Neural progenitor cell (in vitro differentiated cells): ENCODE measurements at places on chromosomes 5 and 9.

- H3K36me3 ChIP-seq, result no peaks in the 10 kb centered on the region
- no peak overlapping the region for H3K27ac ChIP-seq
- H3K4me1 ChIP-seq, result no peaks in the 10 kb centered on the region
- no peak overlapping the region for H3K4me3 ChIP-seq
- no peaks in the 10 kb centered on the region for H3K27me3 ChIP-seq
- DNase-seq, result no peak
Observed at GRCh38 chr5:168377525-168377924, 86.1 kb downstream of the WWC1 start.

- H3K4me1 ChIP-seq, result no peaks in the 10 kb centered on the region
- H3K36me3 ChIP-seq, result no peaks in the 10 kb centered on the region
- no peak for DNase-seq
- H3K27me3 ChIP-seq, result no peaks in the 10 kb centered on the region
- H3K4me3 ChIP-seq, result no peak overlapping the region
Observed at GRCh38 chr5:40654377-40654991, 25.2 kb upstream of the PTGER4 start.

DNA sequence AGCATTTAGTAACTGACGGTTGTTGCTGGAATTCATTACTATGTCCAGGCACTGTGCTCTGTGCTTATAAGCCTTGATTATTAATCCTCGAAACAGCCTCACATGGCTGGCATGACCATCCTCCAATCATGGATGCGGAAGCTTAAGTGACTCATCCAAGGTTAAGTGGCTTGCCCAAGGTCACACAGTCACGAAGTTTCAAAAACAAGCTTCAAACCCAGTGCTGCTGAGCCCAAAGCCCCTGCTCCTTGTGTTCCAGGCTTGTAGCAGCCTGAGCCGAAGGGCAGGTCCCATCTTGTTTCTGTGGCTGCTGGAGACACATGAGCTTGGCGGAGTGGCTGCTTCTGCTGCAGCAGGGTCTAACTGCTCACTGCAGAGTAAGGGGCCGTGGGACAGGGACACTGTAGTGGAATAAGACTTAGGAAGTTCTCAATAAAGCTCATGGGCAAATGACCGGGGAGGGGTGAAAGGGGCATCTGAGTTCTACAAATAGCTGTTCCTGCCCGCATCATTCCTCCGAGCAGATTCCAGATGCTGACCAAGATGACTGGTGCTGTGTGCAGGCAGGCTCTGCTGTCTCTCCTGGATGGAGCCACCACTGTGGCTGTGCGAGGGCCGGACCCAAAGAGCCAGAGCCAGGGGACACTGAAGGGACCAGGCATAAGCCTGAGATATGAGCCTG is 32.4 kb downstream of the WHRN start:
- no peak overlapping the region for H3K4me3 ChIP-seq
- H3K36me3 ChIP-seq, result no peaks in the 10 kb centered on the region
- no peaks in the 10 kb centered on the region for H3K4me1 ChIP-seq
- no peaks in the 10 kb centered on the region for H3K27me3 ChIP-seq
- DNase-seq, result no peak

DNA sequence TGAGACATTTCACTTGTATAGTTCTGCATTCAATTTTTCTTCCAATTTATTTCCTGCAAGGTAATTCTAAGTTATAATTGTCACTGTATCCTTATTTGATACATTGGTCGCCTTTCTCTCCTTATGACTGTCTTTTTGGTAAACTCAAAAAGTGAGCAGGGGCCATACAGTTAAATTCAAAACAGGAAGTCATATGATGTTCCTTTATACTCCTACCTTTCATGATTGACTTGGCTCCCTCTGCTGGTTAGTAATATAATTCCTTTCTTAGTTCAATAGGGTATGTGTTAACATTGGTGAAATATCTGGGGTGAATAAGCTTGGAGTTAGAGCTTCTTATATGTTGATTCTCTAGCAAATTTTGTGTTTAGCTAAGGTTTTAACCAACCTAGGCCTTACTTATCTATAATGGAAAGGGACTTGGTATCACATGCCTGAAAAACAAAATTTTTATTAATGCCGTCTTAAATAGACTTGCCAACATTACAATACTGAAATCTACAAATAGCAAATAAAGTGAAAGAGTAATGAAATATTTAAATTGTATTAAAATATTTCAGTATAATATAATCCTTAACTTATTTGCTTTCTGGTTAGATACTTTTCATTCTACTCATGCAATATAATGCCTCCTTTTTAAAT is 6.0 kb upstream of the NIPBL start:
- H3K4me1 ChIP-seq, result peaks cover 20% of the 10 kb centered on the region
- H3K36me3 ChIP-seq, result no peaks in the 10 kb centered on the region
- peak overlapping the region; percentile 46 for H3K27ac ChIP-seq
- peak; percentile 73 for DNase-seq
- H3K27me3 ChIP-seq, result no peaks in the 10 kb centered on the region
- H3K4me3 ChIP-seq, result no peak overlapping the region

DNA sequence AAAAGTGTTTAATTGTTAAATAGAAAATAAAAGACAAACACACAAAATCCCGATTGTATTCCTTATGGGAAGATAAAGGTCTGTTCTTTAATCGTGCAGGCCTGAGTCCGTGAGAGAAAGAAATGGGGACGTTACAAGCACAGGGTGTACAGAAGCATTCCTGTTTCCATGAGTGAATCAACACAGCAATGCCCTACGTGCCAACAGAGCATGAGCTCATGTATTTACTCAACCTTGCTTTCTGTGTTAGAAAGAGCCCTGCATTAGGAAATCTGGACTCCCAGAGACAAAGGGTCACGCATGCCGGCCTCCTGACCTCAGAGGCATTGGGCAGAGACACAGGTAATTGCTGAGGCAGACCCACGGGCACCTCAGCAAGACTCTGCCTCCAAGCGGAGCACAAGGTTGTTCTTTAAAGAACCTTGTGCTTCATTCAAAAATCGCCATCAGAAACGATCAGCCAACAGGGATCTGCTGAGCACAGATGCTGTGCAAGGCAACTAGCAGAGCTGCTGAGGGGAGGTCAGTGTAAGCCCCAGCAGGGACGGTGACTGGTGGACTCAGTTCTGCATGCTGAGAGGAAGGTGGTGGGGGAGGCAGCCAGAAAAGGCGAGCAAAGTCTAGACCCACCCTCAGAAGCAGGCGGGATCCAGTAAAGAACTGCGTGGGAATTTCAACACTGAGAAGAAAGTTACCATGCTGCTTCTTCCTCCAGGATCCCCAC is 101.0 kb downstream of the TLE1 start:
- no peak for DNase-seq
- H3K27me3 ChIP-seq, result no peaks in the 10 kb centered on the region
- H3K4me3 ChIP-seq, result no peak overlapping the region

- no peak overlapping the region for H3K27ac ChIP-seq
- no peaks in the 10 kb centered on the region for H3K36me3 ChIP-seq
- no peak overlapping the region for H3K4me3 ChIP-seq
- DNase-seq, result no peak
Observed at GRCh38 chr9:126117631-126118030, 209.0 kb upstream of the MVB12B start.

GRCh38 chr5:91049800-91050199 is 333.3 kb downstream of the ARRDC3 start:
- no peak for DNase-seq
- no peak overlapping the region for H3K27ac ChIP-seq
- no peaks in the 10 kb centered on the region for H3K27me3 ChIP-seq
- no peaks in the 10 kb centered on the region for H3K36me3 ChIP-seq

DNA sequence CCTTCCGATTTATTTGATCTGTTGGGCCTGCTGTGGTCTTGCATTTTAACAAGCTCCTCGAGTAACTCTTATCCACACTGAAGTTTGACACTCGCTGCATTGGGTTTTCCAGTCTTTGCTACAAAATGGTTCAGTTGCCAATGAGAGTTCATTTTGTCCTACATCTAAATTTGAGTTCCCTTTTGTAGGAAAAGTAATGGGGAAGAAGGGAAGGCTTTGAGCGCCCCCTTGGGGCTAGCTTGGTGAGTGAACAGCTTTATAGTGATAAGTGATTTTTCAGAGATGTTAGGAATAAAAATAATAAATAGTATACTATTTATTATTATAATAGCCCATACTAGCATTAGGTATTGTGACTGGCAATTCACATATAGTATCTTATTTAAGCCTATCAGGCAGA is 89.9 kb upstream of the GNAQ start:
- no peaks in the 10 kb centered on the region for H3K27me3 ChIP-seq
- H3K4me1 ChIP-seq, result no peaks in the 10 kb centered on the region
- H3K36me3 ChIP-seq, result no peaks in the 10 kb centered on the region
- DNase-seq, result peak; percentile 72
- H3K4me3 ChIP-seq, result no peak overlapping the region

GRCh38 chr5:147479444-147479843 is 30.4 kb downstream of the DPYSL3 start:
- no peak overlapping the region for H3K4me3 ChIP-seq
- H3K27ac ChIP-seq, result peak overlapping the region; percentile 4

DNA sequence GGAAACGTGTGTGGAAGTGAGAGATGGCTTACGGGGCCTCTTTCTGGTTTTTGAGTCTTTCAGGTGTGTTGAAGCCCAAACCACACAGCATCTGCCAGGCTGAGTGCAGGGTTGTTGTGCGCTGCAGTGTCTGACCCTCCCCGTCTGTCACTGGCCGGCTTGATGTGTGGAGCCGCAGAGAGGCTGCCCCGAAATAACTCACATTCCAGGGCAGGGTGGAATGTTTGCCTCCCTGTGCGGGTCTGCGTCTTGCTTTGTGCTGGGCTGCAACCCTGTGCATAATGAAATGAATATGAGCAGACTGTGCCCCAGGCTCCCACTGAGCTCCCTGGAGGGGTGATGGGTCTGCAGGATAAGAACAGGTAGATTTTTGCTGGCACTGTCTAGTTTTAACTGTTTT is 9.9 kb upstream of the PLEKHG4B start:
- DNase-seq, result peak; percentile 93
- no peak overlapping the region for H3K4me3 ChIP-seq
- H3K4me1 ChIP-seq, result peaks cover 48% of the 10 kb centered on the region
- H3K27me3 ChIP-seq, result no peaks in the 10 kb centered on the region
- peak overlapping the region; percentile 67 for H3K27ac ChIP-seq

DNA sequence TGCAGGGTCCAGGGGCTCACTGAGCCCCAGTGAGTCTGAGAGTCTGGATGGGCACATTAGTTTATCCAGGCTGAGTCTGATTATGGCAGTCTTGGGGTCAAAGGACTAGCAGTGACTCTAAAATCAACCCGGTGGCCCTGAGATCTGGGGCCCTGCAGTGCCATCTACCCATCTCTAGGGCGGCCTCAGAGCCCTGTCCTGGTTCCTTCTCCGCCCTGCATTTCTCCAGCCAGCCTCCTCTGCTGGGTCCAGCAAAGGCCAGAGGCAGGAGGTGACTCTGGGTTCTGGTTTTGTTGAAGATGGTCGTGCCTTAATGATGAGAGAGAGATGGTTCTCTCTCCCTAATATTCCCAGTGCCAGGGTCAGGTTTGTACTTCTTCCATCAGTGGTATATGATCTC is 15.0 kb downstream of the DCANP1 start:
- H3K4me3 ChIP-seq, result no peak overlapping the region
- H3K4me1 ChIP-seq, result peaks cover 8% of the 10 kb centered on the region
- no peak overlapping the region for H3K27ac ChIP-seq
- no peaks in the 10 kb centered on the region for H3K36me3 ChIP-seq
- DNase-seq, result no peak
- no peaks in the 10 kb centered on the region for H3K27me3 ChIP-seq

DNA sequence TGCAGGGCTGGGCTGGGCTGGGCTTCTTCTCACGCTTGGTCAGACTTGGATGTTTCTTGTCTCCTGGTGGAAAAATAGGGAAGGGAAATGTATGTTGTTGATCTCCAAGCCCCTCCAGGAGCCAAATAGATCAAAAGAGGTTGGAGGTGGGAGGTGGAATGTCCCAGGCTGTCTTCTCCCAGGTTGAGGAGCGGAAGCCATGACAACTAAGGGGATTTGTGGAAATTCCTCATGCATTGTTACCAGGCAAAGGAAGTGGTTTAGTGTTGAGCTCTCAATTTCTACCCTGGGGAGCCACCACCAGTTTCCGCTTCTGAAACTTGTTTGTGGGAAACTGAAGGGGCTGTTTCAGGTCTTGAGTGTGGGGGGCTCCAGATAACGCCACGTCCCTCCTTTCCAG is 79.0 kb downstream of the SPRY4 start:
- peak overlapping the region; percentile 66 for H3K27ac ChIP-seq
- H3K27me3 ChIP-seq, result no peaks in the 10 kb centered on the region
- H3K36me3 ChIP-seq, result no peaks in the 10 kb centered on the region

- H3K4me1 ChIP-seq, result peaks cover 13% of the 10 kb centered on the region
- H3K27ac ChIP-seq, result no peak overlapping the region
- DNase-seq, result no peak
- no peaks in the 10 kb centered on the region for H3K36me3 ChIP-seq
- no peaks in the 10 kb centered on the region for H3K27me3 ChIP-seq
Observed at GRCh38 chr5:71932131-71932654, 175.1 kb upstream of the MAP1B start.

DNA sequence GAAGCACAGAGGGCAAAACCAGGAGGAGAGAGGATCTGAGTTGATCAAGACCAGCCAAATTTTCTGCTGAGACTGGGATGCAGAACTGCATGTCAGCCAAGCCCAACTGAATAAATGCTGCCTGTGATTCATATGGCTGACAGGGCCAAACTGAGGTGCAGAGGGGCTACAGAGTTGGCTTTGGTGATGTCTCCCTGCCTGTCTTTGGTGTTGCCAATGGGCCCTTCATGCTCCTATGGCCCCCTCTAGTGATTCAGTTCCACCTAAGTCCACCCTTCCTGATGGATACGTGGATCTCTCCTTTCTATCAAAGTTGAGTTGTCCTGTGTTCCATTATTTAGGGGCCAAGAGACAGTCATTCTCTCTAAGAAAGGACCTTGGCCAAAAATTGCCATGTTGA is 163.6 kb upstream of the TLE4 start:
- no peaks in the 10 kb centered on the region for H3K27me3 ChIP-seq
- no peaks in the 10 kb centered on the region for H3K36me3 ChIP-seq
- no peaks in the 10 kb centered on the region for H3K4me1 ChIP-seq

DNA sequence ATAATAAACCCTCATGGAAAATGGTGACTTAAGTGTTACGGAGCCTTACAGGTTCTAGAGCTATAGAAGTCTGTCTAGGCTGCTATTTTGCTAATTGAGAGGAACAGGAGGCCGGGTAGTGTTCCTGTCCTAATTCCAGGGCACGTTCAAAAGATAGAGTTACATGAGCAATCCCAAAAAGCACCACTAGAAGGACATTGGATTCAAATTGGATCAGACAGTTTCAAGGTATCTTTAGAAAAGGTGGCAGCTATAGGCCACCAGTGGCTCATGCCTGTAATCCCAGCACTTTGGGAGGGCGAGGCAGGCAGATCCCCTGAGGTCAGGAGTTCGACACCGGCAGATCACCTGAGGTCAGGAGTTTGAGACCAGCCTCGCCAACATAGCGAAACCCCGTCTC is 458.8 kb downstream of the TMEM232 start:
- no peak for DNase-seq
- peaks cover 32% of the 10 kb centered on the region for H3K4me1 ChIP-seq
- H3K27me3 ChIP-seq, result no peaks in the 10 kb centered on the region
- H3K36me3 ChIP-seq, result no peaks in the 10 kb centered on the region

DNA sequence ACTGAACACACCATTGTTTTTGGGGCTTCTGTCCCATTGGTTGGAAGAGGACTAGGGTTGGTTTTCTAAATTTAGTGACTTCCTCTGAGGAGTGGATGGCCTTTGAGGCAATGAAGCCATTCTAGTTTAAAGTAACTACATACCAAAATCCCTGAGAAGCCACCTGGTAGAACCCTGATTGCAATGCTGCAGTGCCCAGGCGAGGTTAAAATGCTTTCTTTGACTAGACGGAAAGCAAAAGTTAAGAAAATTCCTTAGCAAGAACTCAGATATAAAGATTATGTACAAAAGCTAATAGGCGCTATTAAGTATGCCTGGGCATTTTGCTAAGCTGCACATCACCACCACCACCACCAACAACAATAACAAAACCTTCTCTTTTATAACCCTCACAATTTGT is 20.6 kb downstream of the GLRX start:
- H3K27me3 ChIP-seq, result no peaks in the 10 kb centered on the region
- H3K27ac ChIP-seq, result no peak overlapping the region
- H3K4me3 ChIP-seq, result no peak overlapping the region
- no peaks in the 10 kb centered on the region for H3K36me3 ChIP-seq
